ENCODE measurements at places on chromosomes 2 and 18. TPM values are rescaled to one million over a fixed set of nuclear protein-coding genes. Genes with fewer than 3 reads are reported as not detected.

DNA sequence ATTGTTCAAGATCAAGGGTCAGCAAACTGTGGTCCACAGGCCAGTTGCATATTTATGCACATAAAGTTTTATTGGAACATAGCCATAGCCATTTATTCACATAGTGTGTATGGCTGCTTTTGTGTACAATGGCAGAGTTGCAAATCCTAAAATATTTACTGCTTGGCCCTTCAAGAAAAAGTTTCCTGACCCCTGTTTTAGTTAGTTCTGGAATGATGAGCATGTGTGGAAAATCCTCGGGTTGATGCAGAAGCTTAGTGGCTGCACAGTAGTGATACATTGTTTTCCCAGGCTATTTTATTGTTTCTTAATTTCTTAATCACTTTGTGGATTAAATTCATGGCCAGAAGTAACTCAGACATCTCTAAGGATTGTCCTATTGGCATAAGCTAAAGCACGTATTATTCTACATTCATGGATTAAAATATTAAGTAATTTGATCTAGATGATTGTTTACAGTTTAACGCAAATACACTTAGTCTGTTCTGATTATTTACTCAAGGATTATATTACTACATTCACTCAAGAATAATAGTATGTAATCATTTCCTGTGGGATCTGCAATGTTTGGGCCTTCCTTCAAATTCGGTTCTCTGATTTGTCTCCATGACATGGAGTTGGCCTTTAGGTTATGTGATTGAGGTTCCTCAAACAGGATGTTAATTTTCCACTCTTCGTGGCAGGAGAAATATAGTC is 165.5 kb downstream of the TMEM247 start:
- no peak overlapping the region for H3K27ac ChIP-seq
- H3K36me3 ChIP-seq = peaks cover 22% of the 10 kb centered on the region
- H3K27me3 ChIP-seq = no peaks in the 10 kb centered on the region
- H3K4me3 ChIP-seq = no peak overlapping the region
- no peak for DNase-seq

- no peaks in the 10 kb centered on the region for H3K36me3 ChIP-seq
- H3K4me1 ChIP-seq = no peaks in the 10 kb centered on the region
- no peak for DNase-seq
Measured at GRCh38 chr2:213451542-213452239, 167.4 kb downstream of the SPAG16 start.

DNA sequence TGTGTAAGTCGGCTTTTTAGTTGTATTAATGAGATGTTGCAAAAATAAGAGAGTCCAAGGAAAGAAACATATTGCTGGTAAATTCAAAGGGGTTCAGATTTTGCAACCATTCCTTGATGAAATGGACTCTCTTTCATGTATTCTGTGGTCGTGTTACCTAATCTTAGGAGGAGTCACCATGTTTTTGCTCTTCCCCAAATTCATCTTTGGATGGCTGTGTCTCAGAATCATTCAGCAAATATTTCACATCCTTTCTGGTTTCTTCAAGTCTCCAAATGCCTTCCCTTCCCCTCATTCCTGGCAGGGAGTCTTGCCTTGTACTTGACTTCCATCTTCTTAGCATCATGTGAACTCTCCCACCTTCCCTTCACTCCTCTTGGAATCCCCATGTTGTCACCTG is 66.1 kb downstream of the PTPRM start:
- H3K27ac ChIP-seq = no peak overlapping the region
- no peak for DNase-seq
- peaks cover 2% of the 10 kb centered on the region for H3K27me3 ChIP-seq

DNA sequence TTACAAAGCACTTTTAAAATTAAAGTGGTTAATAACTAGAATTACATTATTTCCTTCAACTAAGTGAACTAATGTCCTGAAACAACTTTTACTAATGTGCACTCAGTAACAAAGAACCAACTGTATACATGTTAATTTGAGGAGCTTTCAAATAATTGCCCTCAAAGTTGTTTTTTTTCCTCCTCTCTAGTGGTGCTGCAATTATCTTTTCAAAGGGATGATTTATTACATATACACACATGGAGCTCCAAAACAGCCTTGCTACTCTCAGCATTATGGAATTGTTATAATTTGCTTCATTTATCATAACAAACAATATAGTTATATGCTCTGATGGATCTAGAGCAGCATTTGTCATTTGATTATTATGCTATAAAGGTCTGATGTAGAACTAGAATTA is 246.3 kb upstream of the RASGRP3 start:
- H3K4me3 ChIP-seq = no peak overlapping the region
- no peak overlapping the region for H3K27ac ChIP-seq
- DNase-seq = no peak
- peaks cover 17% of the 10 kb centered on the region for H3K27me3 ChIP-seq

GRCh38 chr18:2912357-2913299 is 65.8 kb downstream of the EMILIN2 start:
- H3K36me3 ChIP-seq = peaks cover 43% of the 10 kb centered on the region
- no peaks in the 10 kb centered on the region for H3K27me3 ChIP-seq
- H3K4me3 ChIP-seq = peak overlapping the region; percentile 28

DNA sequence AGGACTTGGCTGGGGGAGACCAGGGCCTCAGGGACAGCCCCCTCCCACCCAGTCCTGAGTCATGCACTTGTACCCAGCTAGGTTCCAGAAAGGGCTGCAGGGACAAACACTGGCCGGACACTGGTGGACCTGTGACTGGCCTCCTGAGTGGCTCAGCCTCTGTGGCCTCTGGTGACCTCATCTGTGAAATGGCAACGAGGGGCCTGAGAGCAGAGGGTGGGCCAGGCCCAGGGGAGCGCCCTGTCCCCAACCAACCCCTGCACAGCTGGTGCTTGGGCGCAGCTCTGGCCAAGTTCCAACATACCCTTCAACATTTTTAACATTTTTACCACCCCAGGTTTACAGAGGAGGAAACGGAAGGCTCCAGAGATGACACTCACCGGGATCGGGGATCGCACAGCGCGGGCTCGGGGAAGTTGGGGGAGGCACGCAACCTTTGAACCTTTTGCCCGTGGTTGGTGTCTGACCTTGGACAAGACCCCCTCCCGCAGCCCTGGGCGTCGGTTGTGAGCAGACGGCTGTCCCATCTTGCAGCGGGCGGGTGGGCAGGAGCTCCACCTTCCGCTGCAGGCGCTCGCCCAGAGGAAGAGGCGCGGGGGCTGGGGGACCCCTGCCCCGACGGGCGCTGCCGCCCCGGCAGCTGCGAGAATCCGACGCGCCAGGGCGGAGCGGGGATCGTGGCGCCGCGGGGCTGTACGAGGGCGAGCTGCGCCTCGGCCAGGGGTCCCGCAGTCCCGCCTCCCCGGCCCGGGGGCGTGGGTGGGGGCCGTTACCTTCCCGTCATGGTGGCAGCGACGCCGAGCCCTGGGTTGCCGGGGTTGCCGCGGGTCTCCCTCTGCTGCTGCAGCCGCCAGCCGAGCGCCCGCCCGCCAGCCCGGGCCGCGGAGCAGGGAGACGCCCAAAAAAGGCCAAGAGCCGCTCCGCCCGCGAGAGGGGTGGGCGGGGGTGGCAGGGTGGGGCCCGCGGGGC is 805 bp downstream of the LIMS2 start:
- peaks cover 42% of the 10 kb centered on the region for H3K27me3 ChIP-seq
- no peaks in the 10 kb centered on the region for H3K36me3 ChIP-seq
- DNase-seq = peak; percentile 52
- H3K27ac ChIP-seq = no peak overlapping the region
- peaks cover 7% of the 10 kb centered on the region for H3K4me1 ChIP-seq
- peak overlapping the region; percentile 57 for H3K4me3 ChIP-seq

DNA sequence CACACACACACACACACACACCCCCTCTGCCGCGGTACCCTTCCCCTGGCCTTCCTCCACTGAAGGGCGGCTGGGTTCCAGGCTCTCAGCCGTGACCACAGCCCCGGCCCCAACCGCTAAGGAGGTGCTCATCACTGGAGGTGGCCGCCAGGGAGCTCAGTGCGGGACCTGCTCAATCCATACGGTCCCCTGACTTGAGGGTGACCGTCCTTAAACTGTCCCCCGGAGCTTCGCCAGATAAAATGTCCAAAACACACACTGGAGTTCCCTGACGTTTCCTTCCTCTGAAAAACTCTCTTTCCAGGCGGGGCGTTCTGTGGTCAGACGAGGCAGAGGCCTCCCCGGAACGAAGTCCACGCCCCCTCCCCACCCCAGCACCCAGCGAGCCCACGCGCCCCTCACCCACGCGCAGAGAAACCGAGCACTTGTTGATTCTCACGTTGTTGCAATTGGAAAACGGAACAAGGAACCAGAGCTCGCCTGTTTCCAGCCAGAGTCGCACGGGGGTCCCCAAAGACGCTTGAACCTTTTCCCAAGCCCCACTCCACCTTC is 1.4 kb downstream of the MBP start:
- H3K4me1 ChIP-seq = peaks cover 66% of the 10 kb centered on the region
- H3K27ac ChIP-seq = peak overlapping the region; percentile 98
- H3K36me3 ChIP-seq = peaks cover 39% of the 10 kb centered on the region
- peak overlapping the region; percentile 99 for H3K4me3 ChIP-seq
- peak; percentile 67 for DNase-seq

The TUBA3E gene
- total RNA-seq = not detected
